Cardiac muscle cell (in vitro differentiated cells and primary cell): ENCODE measurements at places on chromosomes 6 and 20. TPM values are rescaled to one million over a fixed set of nuclear protein-coding genes. Genes with fewer than 3 reads are reported as not detected.

GPANK1 gene
- polyA plus RNA-seq = 27.5 and 37.2 TPM in 2 replicates

DEFB132 gene
- polyA plus RNA-seq = not detected in 2 replicates

MTG2 gene
- 20.4 and 27.8 TPM in 2 replicates for polyA plus RNA-seq

HFE gene
- polyA plus RNA-seq = 0.28 and 1.3 TPM in 2 replicates

COL11A2 gene
- 59.6 and 63.8 TPM in 2 replicates for polyA plus RNA-seq

RNF182 gene
- polyA plus RNA-seq = 0.45 and 1.1 TPM in 2 replicates

SLC32A1 gene
- polyA plus RNA-seq = not detected in 2 replicates

GRCh38 chr6:66986940-66987339 is 1279.9 kb upstream of the EYS start:
- no peak for DNase-seq
- no peak overlapping the region for H3K4me3 ChIP-seq
- H3K27me3 ChIP-seq = no peaks in the 10 kb centered on the region
- no peak overlapping the region for H3K27ac ChIP-seq

- peaks cover 5% of the 10 kb centered on the region for H3K4me1 ChIP-seq
- H3K27ac ChIP-seq = no peak overlapping the region
- peak; percentile 60 for DNase-seq
- no peak overlapping the region for H3K4me3 ChIP-seq
Observed at GRCh38 chr6:26336355-26337198, 28.4 kb upstream of the BTN3A2 start.

GRCh38 chr6:135329851-135330803 is 149.0 kb downstream of the MYB start:
- no peaks in the 10 kb centered on the region for H3K27me3 ChIP-seq
- H3K36me3 ChIP-seq = no peaks in the 10 kb centered on the region
- no peak overlapping the region for H3K4me3 ChIP-seq
- no peak overlapping the region for H3K27ac ChIP-seq
- DNase-seq = no peak

DNA sequence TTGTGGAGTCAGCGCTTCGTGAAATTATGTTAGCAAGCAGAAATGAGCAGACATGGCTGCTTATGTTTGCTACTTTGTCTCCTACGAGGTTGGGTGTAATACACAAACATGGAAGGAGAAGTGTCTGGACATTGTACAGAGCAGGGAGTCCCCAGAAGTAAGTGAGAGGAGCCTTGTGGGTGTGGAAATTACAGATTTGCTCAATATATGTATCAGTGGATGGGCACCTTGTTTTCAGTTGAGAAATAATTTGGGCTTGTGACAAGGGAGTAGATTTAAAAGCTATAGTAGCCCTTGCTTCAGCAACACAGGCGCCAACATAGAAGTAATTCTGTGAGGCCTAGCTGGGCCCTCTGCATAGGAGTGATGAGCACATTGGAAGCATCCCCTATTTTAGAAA is 49.2 kb downstream of the HECA start:
- no peaks in the 10 kb centered on the region for H3K36me3 ChIP-seq
- H3K4me3 ChIP-seq = no peak overlapping the region
- no peak overlapping the region for H3K27ac ChIP-seq

DNA sequence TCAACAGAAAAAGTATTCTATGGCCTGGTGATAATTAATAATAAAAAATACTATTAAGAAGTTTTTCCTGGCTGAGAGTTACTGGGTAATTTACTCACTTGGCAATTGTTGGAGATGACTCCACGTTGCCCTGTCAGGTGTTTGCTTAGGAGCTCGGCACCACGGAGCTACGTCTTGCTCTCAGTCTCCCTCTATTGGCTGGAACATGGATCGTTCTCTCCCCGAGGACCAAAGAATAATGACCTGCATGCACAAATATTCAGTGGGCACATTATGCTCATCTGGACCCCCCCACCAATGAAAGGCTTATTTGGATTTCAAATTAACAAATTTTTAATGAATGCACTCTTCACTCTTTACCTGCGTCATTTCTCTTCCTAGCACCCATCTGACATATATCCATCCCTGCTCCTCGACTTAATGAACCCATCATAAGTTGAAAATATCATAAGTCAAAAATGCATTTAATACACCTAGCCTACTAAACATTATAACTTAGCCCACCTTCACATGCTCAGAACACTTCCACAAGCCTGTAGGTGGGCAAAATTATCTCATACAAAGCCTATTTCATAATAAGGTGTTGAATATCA is 71.0 kb upstream of the CD83 start:
- H3K4me3 ChIP-seq = no peak overlapping the region
- no peak overlapping the region for H3K27ac ChIP-seq
- peak; percentile 56 for DNase-seq
- peaks cover 20% of the 10 kb centered on the region for H3K27me3 ChIP-seq
- H3K4me1 ChIP-seq = no peaks in the 10 kb centered on the region
- no peaks in the 10 kb centered on the region for H3K36me3 ChIP-seq

DNA sequence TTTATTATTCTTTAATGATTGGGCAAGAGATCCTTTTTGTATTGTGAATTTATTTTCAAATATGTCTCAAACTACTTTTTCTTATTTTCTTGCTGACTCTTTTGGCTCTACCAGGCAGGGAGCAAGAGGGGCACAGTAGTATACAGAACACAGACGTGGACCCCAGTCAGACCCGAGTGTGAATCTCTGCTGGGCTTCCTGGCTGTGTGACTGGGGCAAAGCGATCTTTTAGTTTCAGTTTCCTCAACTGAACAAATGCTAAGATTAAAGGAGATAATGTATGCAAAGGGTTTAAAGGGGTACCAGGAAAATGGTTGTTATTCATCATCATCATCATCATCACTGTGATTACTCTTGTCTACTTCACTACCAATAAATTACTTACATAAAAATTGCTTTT is 317.5 kb downstream of the HIVEP2 start:
- H3K27ac ChIP-seq = no peak overlapping the region
- H3K4me1 ChIP-seq = no peaks in the 10 kb centered on the region

- H3K36me3 ChIP-seq = no peaks in the 10 kb centered on the region
- no peaks in the 10 kb centered on the region for H3K4me1 ChIP-seq
- H3K27ac ChIP-seq = no peak overlapping the region
- H3K4me3 ChIP-seq = no peak overlapping the region
Observed at GRCh38 chr6:45438151-45438550, 60.4 kb upstream of the SUPT3H start.

GRCh38 chr6:56370127-56370540 is 122.8 kb upstream of the COL21A1 start:
- no peak overlapping the region for H3K4me3 ChIP-seq
- no peak overlapping the region for H3K27ac ChIP-seq
- DNase-seq = peak; percentile 52
